ENCODE measurements at places on chromosomes 2 and 18.

DNA sequence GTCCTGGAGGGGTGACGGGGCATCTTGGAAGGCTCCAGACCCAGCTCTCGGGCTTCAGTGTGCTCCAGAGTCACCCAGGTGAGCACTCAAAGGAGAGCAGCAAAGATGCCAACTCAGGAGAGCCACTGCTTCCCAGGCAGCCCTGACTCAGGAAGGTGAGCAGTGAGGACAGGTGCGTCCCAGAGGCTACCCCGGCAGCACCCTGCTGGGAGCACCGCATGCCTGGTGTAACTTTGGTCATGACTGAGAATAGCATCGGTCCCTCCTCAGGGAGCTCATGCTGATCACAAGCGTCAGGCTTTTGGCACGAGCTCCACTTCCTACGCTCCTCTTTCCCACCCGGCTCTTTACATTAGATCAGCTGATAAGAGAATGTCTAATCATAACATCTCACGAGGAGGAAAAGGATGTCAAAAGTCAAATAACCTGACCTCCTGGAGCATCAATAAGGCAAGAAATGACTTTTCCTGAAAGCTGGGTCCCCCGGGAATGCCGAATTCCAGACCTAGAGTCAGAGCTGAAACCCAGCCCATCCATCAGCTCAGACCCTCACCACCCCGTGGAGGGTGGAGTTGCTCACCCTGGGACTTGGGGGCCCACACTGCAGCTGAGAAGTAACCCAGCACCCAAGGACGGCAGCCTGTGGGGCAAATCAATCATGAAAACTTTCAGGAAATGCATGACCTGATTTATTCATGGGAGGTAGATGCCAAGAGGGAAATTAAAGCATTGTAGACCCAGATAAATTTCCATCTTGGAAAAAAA lies 248.8 kb downstream of the ACKR3 start:
- no peak for DNase-seq

GRCh38 chr2:70212298-70212932 lies 21.6 kb upstream of the C2orf42 start:
- no peak for DNase-seq

GRCh38 chr2:108229875-108230274 lies 9.9 kb upstream of the SULT1C3 start:
- DNase-seq = no peak

GRCh38 chr2:30192314-30192713 lies 39.0 kb upstream of the LBH start:
- no peak for DNase-seq

- DNase-seq = no peak
Measured at GRCh38 chr2:173205375-173205774, 129.7 kb downstream of the MAP3K20 start.

GRCh38 chr2:99789849-99790248 lies 300.0 kb upstream of the REV1 start:
- no peak for DNase-seq

- peak; percentile 27 for DNase-seq
Measured at GRCh38 chr18:67302043-67302442, 214.5 kb downstream of the DSEL start.

GRCh38 chr2:180978903-180979748 lies 1.3 kb upstream of the UBE2E3 start:
- DNase-seq = no peak

DNA sequence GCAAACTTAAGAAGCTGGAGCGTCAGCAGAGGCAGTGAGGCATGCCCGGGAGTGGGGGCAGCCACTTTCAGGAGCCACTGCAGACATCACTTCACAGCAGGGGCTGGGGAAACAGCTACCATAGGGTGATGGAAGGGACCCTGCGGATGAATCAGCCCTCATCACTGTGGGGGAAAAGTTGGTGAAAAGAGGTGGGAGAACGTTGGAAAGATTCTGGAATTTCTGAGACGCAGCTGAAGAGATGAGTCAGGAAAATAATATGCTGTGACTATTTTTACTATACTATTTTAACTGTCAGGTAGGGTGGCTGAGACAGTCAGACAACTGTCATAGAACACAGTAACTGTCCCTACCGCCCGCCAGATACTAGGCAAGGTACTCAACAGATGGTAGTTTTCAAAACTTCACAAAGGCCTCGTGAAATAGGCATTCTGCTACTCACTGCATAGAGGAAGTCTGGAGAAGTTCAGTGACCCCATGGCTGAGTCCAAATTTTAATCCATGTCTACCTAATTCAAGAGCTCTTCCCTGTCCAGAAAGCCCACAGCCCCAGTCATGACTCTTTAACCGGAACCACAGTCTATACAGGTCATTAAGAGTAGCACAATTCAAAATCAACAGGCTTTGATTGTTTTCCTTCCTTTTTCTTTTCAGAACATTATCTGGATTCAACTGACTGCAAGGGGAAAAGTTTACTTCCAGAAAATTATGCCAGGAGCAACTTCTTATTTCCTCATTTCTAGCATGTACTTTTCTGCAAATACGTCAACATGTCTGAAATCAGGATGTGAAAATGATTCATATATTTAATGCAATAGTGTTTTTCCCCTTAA lies 39.3 kb upstream of the EPB41L3 start:
- DNase-seq = no peak

Data from MM.1S (cell line).